Stimulated activated CD8-positive, alpha-beta memory T cell treated with anti-CD3 and anti-CD28 coated beads, Interleukin-2, amount 100 ng/mL, for 1 hour (primary cell): ENCODE measurements at places on chromosomes 13 and 19.

DNA sequence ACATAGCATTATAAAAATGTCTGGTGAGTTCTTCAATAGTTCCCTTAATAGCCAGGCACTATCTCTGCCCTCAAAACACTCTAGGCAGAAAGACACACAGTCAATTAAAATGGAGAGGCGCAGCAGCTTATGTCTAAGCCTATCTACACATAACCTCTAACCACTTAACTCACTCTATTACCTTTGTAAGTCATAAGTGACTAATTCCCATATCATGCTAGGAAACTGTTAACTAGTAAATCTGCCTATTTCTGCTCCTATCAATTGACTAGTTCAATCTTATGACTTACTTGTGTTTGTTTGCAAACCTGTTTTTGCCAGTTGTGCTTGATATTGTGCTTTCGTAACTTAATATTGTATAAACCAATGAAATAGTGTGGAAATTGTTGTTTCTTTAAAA is 3.2 kb downstream of the CCDC122 start:
- no peak for DNase-seq

DNA sequence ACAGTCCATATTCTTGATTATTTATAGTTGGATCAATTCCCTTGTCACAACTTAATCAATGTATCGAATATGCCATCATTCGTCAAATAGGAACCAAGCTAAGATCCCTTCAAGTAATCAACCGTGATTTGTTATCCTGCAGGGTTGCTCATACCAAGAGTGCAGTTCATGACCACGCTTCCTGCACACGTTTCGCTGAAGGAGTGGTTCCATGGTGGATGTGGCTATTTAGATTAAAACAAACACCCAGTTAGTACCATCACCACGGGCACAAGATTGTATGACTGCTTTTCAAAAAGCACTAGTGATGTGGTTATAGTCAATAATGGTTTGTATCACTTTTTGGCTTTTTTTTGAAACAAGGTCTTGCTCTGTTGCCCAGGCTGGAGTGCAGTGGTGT is 41.1 kb upstream of the CCNE1 start:
- DNase-seq: no peak

GRCh38 chr19:57708641-57709361 is at the start of gene ZNF154:
TSS of gene ZNF154 (minus strand) at chr19:57709204. CDS start at chr19:57708971, 233 bp downstream.
- peak; percentile 22 for DNase-seq

- DNase-seq: no peak
Observed at GRCh38 chr19:44303976-44304568, 753 bp downstream of the ZNF235 start.

GRCh38 chr13:48908381-48909055 is 67.2 kb upstream of the FNDC3A start:
- no peak for DNase-seq

DNA sequence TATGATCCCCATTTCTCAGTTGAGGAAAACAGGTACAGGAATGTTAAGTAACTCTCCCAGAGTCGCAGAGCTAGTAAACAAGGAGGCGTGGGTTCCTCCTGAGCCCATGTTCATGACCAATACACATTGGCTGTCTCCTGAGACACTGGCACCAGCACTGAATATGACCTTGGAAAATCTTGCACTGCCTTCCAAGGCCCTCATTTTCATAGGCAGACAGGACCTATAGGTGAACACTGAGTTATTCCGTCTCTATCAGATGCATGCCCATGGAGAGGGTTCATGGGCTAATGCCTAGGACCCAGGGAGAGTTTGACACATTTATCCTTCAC is 504.8 kb downstream of the RFC3 start:
- DNase-seq: no peak
